ENCODE measurements at places on chromosomes 7 and 10.

DNA sequence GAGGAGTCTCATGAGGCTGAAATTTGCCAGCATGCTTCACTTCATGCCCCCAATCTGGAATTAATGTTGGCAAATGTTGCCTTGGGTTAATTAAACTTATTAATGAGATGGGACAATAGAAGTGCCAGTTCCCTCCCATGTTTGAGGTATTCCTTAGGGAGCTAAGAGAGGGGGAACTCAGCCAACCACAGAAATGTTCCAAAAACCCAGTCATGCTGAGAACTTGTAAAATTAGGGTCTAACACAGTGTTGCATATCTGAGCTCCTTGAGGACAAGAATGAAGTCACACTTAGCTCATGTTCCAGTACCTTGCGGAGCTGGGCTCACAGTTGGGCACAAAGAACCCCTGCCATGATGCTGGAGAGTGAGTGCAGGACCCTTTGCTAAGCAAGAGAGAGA lies 89.4 kb downstream of the OAT start:
- no peak for DNase-seq

DNA sequence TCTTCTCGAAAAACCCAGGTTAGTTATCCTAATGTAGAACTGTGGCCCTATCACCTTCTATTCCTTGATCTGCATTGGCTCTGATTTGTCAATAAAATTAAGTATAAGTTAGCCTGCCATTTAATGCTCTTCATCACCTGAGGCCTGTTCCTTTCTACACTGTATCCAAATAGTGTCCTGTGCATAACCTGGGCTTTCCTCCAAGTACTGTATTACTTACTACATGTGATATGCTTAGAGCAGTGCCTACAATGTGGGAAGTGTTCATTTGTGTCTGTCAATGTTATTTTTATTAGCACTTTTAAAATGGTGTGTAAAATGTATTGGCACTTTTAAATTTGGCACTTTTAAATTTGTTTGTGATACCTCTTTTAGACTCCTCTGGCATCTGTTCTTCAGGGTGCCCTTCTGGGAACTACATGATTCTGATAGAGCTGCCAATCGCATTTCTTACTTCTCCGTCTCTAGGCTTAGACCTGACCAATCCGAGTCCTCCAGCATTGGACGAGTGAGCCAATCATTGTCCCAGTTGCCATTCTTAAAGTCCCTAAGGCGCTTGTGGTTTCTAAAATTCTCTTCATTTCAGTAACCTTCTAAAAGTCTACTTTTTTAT lies 85.5 kb downstream of the GNAI1 start:
- no peak for DNase-seq

DNA sequence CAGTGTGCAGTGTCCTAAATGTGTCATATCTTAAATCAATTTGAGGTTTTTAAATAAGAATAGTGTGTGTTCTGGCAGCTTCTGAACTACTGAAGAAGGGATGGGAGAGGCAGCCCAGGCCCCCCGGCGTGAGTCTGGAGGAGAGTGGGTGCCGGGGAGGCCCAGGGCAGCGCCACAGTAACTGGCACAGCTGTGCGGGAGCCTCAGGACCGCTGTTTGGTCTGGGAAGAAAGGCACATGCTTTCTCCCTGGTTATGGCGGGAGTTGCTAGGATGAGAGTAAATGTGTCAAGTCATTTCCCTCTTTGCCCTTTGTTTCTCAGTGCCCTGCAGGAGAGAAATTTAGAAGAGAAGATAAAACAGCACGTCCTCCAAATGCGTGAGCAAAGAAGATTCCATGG lies 31.9 kb upstream of the PWWP2B start:
- no peak for DNase-seq

DNA sequence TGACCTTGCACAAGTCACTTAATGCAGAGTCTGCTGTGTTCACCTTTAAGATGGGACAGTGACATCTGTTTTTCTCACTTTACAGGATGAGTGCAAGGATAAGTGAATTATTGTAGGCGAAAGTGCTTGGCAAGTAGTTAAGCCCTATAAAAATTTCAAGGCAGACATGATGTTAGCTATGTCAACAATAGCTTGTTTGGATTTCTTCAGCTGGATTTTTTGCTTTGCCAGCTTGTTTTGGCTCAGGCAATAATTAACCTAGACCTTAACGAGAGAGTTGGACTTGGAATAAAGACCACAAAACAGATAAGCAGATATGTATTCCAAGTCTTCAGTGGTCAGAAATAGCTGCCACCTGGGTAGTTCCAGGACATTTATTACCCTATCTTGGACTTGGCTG lies 255.2 kb downstream of the ARL4A start:
- no peak for DNase-seq

GRCh38 chr10:22259280-22259679 lies 41.5 kb upstream of the EBLN1 start:
- no peak for DNase-seq

DNA sequence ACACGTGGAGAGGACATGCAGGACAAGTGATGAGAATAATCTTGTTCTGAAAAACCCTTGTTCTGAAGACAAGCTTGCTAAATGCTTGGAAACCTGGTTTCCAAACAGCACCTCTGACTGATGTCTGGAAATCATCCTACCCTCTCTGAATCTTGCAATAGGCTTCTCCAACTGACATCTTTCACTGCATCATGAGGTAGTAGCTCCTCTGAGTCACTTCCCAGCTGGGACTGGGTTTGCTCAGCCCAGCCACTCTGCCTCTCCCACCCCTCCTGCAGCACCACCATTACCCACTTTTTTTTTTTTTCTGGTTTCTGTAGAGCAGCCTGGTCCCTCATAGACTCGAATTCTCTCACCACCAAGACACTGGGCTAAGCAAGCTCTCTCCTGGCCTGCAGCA lies 919.8 kb downstream of the GRID1 start:
- no peak for DNase-seq

DNA sequence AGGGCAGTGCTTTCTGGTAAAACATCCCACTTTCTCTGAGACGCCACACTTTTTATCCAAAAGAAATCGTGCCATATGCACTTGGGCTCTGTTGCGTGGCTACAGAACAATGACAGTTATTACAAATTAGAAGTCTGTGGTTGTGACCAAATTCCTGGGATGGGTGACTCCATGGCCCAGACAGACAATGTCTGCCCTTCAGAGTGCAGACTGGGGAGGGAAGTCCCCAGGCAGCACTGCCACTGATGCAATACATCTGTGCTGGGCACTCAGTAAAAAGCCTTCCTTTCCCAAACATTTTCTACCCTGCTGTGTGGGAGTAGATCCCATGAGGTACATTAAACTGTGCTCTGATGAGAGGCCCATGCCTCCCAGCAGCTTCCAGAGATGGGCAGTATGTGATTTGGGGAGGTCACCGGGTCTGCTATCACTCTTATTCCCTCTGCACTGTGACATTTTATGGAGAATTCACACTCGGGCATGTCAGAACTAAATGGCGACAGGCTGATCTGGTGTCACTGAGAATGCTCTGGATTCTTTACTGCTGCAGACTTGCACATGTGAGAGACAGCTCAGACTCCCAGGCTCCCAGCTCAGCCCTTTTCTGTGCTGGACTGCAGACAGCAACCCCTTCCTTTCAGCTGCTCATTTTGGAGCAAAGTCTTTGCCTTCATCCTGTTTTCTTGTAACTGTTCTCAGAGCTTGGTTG lies 243.5 kb upstream of the ZNF32 start:
- no peak for DNase-seq

DNA sequence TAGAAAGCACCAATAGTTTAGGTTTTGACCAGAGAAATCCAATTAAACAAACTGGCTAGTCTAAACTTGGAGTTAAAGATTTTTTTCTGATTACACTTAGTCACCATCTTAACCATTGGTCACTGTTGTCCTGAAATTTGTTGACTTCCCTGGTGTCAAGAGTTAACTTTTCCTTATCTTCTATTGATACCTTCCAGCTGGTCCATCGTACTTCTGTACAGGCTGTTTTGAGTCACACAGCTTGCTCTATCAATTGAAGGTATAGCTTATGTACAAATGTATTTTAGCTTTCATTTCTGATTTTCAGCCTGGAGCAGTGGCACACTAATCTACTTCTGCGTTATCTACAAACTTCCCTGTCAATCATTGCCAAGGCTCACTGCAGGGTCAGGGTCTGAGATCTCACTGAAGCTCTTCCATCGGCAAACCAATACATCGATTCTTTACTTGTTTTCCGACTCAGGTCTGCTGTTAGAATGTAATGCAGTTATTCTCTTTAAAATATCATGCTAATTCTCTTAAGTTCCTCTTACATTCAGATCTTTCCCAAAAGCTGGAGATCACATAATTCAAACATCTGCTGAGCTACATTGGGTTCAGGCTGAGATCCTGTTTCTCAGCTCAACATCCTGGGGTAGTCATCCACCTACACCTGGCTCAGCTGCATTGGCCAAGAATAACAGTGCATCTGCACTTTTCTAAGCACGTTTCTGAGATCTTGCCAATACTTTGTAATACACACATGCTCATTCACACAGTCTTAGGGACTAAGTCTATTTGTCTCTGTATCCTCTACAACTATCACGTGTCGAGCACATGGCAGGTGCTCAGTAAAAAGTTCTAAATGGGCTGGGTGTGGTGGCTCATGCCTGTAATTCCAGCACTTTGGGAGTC lies 11.3 kb downstream of the MRPS33 start:
- no peak for DNase-seq

GRCh38 chr7:82164813-82165212 lies 278.8 kb downstream of the CACNA2D1 start:
- peak; percentile 74 for DNase-seq

- DNase-seq = no peak
Measured at GRCh38 chr7:24200407-24200966, 83.5 kb upstream of the NPY start.

GRCh38 chr7:129532375-129532774 lies 30.0 kb downstream of the SMKR1 start:
- no peak for DNase-seq

GRCh38 chr10:128221807-128222206 lies 95.6 kb upstream of the MKI67 start:
- no peak for DNase-seq

- no peak for DNase-seq
Measured at GRCh38 chr7:49618028-49618427, 155.4 kb upstream of the VWC2 start.

DNA sequence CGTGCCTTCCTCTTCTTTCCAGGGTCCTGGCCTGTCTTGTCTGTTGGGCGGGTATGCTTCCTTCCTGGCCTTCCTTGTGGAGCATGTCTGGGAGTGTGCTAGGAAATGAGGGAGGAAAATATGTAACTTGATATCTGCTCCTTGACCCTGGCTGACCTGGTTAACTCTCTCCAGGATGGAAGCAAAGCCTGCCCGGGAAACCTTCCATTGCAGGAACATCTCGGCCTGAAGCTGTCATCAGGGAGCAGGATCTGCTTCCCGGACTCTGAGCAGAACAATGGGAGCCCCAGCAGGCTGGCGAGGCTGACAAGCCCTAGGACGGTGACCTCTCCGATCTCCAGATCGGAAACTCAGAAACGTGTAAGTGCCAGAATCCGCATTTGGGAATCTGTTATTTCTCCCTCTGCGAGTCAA lies 340.3 kb downstream of the FRMD4A start:
- DNase-seq = no peak

DNA sequence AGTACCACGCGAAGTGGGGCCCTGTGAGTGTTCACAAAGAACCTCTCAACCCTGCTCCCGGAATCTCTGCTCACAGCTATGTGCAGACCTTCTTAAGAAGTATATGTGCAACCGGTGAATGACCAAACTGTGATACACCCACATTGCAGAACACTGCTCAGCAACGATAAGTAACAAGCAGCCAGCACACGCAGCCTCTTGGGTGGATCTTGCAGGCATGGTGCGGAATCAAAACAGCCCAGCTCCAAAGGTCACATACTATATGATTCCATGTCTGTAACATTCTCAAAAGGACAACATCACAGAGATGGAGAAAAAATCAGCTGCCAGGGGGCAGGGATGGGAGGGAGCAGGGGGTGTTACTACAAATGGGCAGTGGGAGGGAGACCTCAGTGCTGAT lies 101.6 kb downstream of the DLG5 start:
- no peak for DNase-seq

DNA sequence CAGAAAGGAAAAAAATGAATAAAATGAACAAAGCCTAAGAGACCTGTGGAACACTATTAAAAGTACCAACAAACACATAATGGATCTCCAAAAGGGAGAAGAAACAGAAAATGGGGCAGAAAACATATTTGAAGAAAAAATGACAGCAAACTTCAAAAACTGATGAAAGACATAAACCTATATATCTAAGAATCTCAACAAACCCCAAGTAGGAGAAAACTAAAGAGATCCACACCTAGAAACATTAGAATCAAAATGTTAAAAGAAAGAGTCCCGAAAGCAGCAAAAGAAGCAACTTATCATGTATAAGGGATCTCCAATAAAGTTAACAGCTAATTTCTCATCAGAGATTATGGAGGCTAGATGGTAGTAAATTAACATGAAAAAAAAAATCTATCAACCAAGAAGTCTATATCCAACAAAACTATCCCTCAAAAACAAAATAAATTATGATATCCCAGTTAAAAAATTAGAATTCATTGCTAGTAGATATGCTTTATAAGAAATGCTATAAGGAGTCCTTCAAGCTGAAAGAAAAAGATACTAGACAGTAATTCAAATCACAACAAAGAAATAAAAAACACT lies 68.0 kb downstream of the DNAJC1 start:
- DNase-seq = no peak

DNA sequence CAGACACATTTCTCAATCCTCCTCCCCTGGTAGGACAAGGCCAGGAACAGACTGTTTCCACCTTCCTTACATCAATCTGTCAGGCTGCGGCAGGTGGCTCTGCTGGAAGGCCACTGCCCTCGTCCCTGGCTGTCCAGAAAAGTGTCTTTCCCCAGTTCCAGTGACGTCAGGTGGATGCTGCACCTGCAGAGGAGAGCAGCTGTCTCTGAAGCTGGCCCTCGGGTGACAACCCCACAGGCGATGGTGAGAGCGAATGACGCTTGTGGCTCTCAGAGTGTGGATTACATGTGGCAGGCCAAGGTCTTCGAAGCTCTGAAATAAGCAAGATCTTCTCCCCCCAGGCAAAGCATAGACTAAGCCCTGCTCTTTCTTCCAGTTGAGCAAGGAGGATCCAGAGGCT lies 146.9 kb upstream of the RET start:
- DNase-seq = no peak

DNA sequence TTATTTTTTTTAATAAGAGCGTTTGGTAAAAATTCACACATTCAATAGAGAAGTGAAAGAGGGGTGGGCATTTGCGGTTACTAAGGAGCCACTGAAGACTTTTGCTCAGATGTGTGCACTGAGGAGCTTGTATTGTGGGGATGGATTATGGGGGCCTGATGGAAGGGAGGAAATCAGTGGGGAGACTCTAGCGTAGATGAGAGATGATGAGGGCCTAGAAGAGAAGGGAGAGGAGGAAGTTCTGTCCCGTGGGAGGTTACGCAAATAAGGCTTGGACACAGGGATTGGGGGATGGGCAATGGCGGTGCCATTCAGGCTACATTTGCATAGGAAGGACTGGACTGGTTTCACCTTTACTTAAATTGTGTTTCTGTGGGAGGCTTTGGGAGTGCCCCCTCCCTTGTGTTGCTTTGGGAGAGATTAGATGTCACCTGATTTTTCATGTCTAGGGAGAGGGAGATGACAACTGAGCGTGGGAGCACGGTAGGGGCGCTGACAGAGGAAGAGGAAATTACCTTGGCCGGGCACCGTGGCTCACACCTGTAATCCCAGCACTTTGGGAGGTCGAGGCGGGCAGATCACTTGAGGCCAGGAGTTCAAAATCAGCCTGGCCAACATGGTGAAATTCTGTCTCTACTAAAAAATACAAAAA lies 2.2 kb upstream of the HIP1 start:
- peak; percentile 47 for DNase-seq

Measured in Ammon's horn (tissue), 1 donor.